ENCODE measurements at places on chromosomes 5 and 9.

DNA sequence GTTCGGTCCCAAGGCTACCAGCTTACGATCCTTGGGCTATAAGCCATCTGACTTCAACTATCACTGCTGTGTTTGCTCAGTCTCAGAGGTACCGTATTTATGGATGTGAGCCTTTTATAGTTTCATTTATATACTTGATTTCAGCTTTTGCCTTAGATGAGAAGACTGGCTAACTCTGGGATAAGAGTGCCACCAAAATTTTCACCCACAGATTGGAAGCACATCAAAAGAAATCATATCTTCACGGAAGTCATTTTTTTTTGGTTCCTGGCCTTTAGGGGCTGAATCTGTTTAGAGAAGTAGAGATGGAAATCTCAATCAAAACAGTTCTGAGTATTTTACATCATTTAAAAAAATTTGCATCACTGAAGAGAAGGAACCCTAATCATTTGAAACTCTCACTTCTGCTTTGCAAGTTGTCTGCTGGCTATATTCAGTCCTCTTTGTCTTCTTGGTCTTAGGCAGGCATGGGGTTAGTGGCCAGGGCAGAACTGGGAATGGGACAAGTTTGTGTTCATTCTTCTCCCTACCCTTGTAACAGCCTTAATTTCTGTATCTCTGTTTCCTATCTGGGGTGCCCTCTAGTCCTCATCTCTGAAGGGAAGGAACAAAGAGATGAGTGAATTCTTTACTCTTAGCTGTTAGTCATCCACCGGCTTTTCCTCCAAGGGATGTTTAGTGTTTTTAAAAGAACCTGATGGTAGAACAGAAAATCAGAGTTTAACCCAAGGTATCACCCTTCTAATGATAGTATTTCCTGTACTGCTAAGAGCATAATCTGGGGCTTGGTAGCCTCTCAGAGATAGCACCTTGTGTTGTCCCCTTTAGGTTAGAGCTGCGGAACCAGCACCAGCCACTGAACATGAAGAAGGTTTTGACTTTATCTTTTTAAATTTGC, 14.1 kb upstream of the TNFAIP8 start:
- DNase-seq: no peak

GRCh38 chr5:140840978-140841962, at the start of gene PCDHA8:
Gene PCDHA8, plus strand, starts transcription at chr5:140841187. Its CDS starts 135 bp downstream, at chr5:140841322.
- no peak for DNase-seq

DNA sequence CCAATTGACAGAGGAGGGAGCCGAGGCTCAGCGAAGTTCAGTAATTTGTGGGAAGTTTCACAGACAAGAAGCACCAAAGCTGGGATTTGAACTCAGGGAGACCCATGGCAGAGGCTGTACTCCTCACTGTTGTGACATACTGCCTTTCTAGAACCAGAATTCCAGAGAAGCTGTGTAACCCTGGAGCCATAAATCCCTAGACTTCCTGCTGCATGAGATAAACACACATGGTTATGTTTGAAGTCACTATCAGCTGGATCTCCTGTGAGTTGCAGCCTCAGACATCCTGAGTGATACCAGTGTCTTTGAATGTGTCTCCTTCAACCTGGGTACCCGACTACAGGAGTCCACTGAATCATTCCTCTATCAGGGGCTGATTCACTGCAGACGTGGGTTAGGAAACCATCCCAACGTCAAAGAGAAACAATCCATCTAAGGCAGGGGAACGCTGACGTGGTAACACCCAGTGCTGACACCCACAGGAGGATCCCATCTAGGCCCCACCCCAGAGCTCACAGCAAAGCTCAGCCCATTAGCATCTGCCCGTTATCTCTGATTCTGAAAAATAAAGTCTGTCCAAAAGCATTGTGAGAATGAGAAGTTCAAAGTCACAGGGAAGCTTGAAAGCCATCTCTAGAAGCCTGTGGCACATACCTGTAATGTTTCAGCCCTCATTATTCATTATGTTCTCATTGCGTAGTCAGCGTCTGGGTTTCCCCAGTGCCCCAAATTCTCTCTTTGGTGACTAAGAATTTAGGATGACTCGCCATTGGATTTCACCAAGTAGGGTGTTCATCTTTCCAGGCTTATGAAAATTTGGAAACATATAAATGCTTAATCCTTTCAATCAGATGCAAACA, 36.3 kb upstream of the BASP1 start:
- DNase-seq: peak; percentile 83

- DNase-seq: no peak
Measured at GRCh38 chr9:82882748-82883147, 180.2 kb downstream of the RASEF start.

- no peak for DNase-seq
Measured at GRCh38 chr5:57167201-57167600, 6.7 kb upstream of the GPBP1 start.

- no peak for DNase-seq
Measured at GRCh38 chr5:119400245-119400644, 44.4 kb downstream of the TNFAIP8 start.

GRCh38 chr9:95840074-95840473, 35.4 kb upstream of the ERCC6L2 start:
- no peak for DNase-seq

- DNase-seq: no peak
Measured at GRCh38 chr5:38846379-38847011, 683 bp downstream of the OSMR start.

GRCh38 chr5:148778882-148779281, 47.5 kb upstream of the ADRB2 start:
- DNase-seq: no peak
